ENCODE measurements at places on chromosomes 1 and 21. TPM values are rescaled to one million over a fixed set of nuclear protein-coding genes. Genes with fewer than 3 reads are reported as not detected.

The LRRC8B gene
- 18.1 TPM for total RNA-seq

The NBPF15 gene
- total RNA-seq: 34.1 TPM

The SPRR2D gene
- total RNA-seq: 47.8 TPM

The ZNF692 gene
- 21.4 TPM for total RNA-seq

The HSPB7 gene
- not detected for total RNA-seq

The RNU1-2 gene
- total RNA-seq: under 0.01 TPM

The RNU5D-1 gene
- total RNA-seq: not detected

The PAQR6 gene
- total RNA-seq: 0.34 TPM

The RRAGC gene
- total RNA-seq: 40.6 TPM

The CAMK2N1 gene
- total RNA-seq: 7.2 TPM

The TMCC2 gene
- 8.5 TPM for total RNA-seq

The IFI44L gene
- total RNA-seq: 2.7 TPM

The CD101 gene
- total RNA-seq: 1.8 TPM

The UBXN10 gene
- total RNA-seq: 0.21 TPM

The VAMP3 gene
- 92.3 TPM for total RNA-seq

The ITGB2 gene
- 0.68 TPM for total RNA-seq

All from nasal cavity respiratory epithelium epithelial cell of viscerocranial mucosa (primary cell).